Activated CD4-positive, alpha-beta T cell treated with anti-CD3 and anti-CD28 coated beads, Interleukin-2, amount 10 ng/mL, durations not matched to agents 7 days and 5 days (primary cell): ENCODE measurements at places on chromosomes 5 and 9. TPM values are rescaled to one million over a fixed set of nuclear protein-coding genes. Genes with fewer than 3 reads are reported as not detected.

- DNase-seq, result no peak
These were observed 84.7 kb upstream of the TBC1D2 start for GRCh38 chr9:98339987-98340800.

DNA sequence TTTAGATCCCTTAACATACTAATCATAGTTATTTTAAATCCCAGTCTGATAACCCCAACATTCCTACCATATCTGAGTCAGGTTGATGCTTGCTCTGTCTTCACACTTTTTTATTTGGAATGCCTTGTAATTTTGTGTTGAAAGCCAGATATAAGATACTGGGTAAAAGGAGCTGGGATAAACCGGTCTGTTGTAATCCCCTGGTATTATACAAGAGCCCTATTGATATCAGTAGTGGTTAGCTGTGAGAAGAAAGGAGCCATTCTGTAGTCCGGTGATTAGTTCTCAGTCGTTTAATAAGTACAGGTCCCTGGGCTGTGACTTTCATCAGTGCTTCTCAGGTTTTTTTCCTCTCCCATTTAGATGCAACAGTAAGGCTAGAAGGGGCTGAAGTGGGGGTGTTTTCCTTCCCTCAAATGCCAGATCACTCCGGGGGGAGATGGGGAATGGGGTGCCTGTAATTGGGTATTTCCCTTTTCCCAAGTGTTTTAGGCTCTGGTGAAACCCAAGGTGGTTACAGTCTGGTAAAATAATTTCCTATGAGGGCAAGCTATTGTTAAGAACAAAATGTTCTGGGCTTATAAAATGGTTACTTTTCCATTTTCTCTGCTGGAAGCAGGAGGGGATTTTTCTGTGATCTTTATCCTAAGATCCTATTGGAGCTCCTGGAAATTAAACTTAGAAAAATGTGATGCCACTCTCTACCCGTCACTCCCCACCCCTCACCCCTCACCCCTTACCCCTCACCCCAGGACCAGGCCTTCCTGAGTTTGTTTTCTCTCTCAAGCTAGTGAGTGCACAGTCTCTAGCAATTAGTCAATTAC, 72.7 kb downstream of the KCNN2 start:
- DNase-seq, result no peak

DNA sequence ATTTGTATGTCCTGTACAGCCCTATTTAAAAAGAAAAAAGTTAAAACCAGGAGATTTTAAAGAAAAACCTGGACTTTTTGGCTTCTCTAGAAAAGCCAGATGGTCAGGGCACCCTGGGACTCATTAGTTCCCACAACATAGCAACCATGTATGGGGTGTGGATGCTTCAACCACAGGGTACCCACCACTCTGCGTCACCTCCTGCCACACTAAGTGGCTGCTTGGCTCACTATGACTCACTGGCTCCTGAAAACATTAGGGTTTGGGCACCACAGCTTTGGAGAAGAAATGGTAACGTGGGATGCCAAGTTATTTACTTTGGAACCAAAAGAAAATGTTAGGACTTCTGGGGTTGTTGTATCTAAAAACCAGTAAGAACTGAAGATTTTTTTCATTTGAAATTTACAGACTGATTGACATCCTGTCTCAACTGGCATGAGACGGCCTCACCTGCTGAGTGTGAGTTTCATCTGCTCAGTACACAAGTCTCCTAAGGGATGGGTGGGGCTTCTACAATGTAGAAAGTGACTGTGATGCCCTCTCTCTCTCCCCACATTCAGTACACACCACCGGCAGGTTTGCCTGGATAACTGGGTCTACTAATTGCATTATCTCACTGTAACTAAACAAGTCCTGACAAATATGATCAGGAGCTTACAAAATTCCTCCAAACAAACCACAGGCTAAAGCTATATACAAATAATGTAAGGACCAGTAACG, 103.9 kb downstream of the ESM1 start:
- DNase-seq, result peak; percentile 25

GRCh38 chr9:82572146-82572545, 490.8 kb downstream of the RASEF start:
- DNase-seq, result no peak

- no peak for DNase-seq
These were observed 13.0 kb downstream of the SH3PXD2B start for GRCh38 chr5:172441262-172441751.

DNA sequence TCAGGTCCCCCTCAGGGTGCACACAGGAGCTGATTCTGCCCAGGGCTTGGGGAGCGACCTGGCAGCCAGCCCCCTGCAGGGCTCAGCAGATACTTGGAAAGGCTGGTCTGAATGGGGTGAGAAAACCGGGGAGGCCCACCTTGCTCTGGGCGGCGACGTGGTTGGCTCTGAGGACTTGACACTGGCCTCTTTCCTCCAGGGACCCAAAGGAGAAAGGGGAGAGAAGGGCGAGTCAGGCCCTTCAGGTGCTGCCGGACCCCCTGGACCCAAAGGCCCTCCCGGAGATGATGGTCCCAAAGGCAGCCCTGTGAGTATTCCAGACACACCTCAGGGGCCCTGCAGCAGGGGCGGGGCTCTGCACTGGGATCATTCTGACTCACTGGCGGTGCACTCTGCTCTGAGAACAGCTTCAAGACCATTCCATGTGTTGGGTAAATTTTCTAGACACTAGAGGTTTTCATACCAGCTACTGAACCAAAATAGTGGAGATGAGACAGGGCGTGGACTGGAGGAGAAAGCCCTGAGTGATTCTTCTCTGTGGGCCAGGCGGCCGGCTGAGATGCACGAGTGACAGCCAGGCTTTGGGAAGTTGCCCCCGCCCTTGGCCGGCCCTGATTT, 65.9 kb upstream of the FCN2 start:
- no peak for DNase-seq

- DNase-seq, result no peak
These were observed 54.1 kb upstream of the ABL1 start for GRCh38 chr9:130780865-130781504.

GRCh38 chr5:100186181-100186580, 349.0 kb upstream of the FAM174A start:
- no peak for DNase-seq

DNA sequence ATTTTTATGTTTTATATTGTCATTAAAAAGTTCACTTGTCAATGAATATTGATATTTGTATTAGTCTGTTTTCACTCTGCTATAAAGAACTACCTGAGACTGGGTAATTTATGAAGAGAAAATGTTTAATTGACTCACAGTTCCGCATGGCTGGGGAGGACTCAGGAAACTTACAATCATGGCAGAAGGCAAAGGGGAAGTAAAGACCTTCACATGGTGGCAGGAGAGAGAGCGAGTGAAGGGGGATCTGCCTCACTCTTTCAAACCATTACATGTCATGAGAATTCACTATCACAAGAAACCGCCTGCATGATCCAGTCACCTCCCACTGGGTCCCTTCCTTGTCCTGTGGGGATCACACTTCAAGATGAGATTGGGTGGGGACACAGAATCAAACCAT, 27.4 kb downstream of the SRD5A1 start:
- no peak for DNase-seq

DNA sequence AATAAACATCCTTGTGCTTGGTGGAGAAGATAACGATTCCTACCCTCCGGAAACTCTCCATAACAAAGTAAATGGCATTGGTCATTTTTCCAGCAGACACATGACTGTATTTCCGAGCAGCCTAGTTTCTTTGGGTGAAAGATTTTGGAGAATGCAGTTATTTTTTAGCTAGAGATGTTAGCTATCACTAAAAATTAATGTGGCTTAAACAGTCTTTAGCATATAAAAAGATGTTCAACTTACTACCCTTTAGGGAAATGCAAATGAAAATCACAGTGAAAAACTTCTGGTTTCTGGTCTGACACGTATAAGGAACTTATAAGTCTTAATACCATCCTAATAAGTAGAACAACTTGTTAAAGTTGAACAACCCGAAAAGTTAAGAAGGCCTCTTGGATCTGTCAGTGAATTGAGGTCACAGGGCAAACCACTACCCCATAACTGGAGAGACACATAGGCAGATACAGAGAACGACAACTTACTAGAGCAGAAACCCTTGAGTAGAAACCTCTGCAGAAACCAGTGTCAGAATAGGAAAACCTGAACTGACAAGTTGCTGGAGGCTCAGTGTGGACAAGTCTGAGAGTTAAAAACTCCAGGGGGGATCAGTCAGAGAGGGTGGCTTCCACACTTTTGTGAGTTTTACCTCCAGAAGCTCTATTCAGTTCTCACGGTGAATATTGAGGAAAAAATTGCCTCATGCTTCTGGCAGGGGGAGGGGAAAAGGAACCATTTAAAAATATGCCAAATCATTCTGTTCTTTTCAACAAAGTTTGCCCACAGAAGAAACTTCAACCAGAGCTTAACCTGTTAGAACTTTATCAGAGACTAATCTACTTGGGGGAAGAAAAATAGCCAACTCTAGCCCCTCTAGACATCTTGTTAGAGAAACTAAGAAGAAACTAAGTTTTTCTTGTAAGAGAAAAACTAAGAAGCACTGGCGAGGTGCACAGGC, 325.2 kb upstream of the RPS23 start:
- DNase-seq, result no peak

DNA sequence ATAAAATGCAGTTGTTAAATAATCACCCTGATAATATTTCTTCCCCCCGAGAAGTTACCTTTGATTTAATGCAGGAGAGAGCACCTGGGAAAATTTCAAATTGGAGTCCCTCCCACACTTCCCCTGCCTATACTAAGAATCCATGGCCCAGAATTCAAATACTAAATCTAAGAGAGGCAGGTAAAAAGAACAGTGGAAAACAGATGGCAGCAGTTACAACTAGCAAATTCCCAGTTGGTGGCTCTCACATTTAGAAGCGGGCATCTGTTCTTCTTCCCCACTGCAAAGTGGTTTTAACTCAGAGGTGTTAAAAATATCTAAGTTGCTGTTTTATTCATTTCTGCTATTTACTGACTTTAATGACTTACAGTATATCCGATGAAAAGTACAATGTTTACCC, 210.4 kb upstream of the ELAVL2 start:
- no peak for DNase-seq

GRCh38 chr5:71454913-71455312, 538 bp upstream of the BDP1 start:
- no peak for DNase-seq

GRCh38 chr5:89289604-89290003, 406.6 kb upstream of the MEF2C start:
- no peak for DNase-seq

- DNase-seq, result no peak
These were observed 74.0 kb downstream of the COL27A1 start for GRCh38 chr9:114229295-114229694.

DNA sequence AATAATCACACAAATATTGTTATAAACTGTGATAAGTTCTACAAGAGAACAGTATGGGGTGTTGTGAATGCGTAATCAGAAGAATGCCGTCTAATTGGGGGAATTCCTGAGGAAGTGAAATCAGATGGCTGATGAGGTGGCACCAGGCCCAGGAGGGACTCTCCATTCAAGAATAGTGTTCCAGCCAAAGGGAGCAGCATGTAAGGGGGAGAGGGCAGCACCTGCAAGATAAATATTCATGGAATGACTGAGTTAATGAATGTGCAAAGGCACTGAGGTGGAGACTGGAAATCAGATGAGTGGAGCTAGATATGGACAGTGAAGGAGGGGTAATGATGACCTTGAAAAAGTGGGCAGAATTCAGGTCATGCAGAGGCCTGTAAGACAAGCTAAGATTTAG, 250.6 kb downstream of the ARRDC3 start:
- no peak for DNase-seq

Gene SPATA31D3
- total RNA-seq, result not detected

Gene PCDHGC5
- not detected for total RNA-seq

Gene CBY3
- 0.35 TPM for total RNA-seq

Gene OR1Q1
- not detected for total RNA-seq

Gene PCDHA10
- total RNA-seq, result not detected

Gene GABRA1
- total RNA-seq, result not detected

Gene ZNF300
- 1.9 TPM for total RNA-seq

Gene FABP6
- total RNA-seq, result not detected

Gene EGFLAM
- not detected for total RNA-seq

Gene LRRC19
- total RNA-seq, result not detected

Gene HTR1A
- total RNA-seq, result not detected

Gene SH3RF2
- total RNA-seq, result 0.27 TPM
